Occipital lobe (tissue), 3 donors: ENCODE measurements at places on chromosomes 11 and 22.

GRCh38 chr11:94315664-94316063 lies 11.3 kb downstream of the IZUMO1R start:
- DNase-seq, result no peak

DNA sequence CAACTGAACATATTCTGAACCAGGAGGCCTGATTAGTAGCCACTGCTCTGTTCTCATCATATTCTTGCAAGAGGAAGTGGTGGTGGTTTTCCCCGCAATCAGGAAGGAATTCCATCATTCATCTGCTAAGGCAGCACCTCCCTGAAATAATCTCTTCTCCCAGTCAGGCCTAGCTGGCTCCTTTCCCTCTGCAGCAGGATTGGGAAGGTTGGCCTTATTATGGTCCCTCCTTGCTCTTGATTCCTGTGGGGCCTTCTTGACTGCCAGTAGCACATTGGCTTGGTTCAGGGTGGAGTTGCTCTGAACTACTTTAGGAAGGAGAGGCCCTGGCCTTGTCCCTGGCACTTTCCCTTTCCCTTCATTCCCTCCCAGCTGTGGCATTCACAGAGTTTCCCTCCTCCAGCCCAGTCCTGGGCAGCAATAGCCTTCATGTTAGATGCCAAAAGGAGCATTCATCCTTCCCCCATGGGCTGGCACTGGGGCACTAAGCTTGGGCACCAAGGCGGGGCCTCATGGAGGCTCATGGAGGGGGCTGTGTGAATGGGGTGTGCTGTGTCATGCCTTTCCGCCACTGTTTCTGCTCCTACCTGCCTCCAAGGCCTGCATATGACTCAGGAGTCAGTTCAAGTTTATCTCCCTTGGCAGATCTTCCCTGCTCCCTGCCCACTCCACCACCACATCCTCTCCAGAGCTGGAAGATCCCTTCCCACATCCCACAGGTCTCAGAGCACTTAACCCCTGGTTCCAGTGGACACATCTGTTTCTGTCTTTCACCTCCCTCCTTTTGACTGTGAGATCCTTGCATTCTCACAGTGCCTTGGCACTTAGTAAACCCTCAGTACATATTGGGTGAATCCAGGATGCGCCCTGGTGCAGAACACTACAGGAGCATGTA lies 27.6 kb upstream of the CD44 start:
- DNase-seq, result no peak

- DNase-seq, result no peak
These were observed 12.2 kb downstream of the MRGPRF start for GRCh38 chr11:69000831-69001242.

- DNase-seq, result no peak
These were observed 8.4 kb downstream of the OR9G4 start for GRCh38 chr11:56740107-56740506.

GRCh38 chr11:12321217-12321937 lies 56.0 kb upstream of the PARVA start:
- DNase-seq, result no peak

- DNase-seq, result no peak
These were observed 7.2 kb downstream of the SHISA8 start for GRCh38 chr22:41907436-41908401.

DNA sequence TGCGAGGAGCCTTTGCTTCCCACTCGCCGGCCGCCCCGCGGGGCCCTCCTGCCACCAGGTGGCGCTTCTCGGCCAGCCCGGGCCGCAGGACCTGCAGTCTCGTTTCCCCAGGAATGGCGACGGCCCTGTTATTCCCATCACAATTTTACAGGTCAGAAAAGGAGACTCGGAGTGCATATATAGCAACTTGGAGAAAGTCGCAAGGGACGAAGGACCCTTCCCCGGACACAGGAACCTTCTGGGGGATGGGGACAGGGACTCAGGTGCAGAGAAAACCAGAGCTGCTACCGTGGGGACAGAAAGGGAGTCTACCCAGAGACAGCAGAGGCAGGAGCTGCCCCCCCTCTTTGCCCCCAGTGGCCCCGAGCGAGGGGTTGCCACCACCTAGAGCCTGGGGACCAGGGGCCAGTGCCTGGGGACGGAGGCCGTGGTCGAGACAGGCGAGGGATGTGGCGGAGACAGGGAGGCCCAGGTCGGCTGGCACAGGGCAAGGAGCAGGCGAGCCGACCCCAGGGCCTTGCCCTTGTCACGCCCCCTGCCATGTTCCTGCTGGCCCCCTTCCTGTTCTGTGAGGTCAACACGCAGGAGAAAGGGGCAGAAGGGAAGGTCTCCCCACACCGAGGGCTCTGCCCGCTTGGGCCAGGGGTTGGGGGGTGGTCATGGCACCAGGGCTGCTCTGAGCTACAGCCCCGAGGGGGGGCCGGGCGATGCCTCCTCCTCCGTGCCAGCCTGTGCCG lies 3.5 kb upstream of the KRTAP5-6 start:
- peak; percentile 73 for DNase-seq

DNA sequence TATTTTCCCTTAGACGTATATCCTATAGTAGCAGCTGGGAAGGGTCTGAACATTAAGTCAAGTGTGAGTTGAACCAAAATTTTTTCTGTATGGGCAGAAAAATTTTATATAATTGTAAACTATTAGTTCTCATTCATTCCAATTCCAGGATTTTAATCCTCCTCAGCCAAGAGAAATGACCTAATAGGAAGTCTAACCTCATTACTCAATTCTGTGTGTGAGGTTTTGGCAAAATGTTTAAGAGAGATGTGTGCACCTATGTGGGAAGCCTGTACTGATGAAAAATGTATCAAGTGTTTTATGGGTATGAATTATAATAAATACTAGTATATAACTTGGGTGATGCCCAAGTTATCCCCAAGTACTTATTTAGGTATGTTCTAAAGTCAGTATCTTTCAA lies 311.6 kb upstream of the PITPNB start:
- DNase-seq, result no peak

- no peak for DNase-seq
These were observed 33.0 kb upstream of the NUP160 start for GRCh38 chr11:47881145-47881544.

GRCh38 chr11:115677190-115677589 lies 173.0 kb upstream of the CADM1 start:
- DNase-seq, result no peak

- DNase-seq, result no peak
These were observed 407.3 kb upstream of the CHORDC1 start for GRCh38 chr11:90630176-90630575.
